Stimulated activated CD8-positive, alpha-beta memory T cell treated with anti-CD3 and anti-CD28 coated beads, Interleukin-7, amount 100 ng/mL, for 1 hour (primary cell): ENCODE measurements at places on chromosomes 2 and 18.

DNA sequence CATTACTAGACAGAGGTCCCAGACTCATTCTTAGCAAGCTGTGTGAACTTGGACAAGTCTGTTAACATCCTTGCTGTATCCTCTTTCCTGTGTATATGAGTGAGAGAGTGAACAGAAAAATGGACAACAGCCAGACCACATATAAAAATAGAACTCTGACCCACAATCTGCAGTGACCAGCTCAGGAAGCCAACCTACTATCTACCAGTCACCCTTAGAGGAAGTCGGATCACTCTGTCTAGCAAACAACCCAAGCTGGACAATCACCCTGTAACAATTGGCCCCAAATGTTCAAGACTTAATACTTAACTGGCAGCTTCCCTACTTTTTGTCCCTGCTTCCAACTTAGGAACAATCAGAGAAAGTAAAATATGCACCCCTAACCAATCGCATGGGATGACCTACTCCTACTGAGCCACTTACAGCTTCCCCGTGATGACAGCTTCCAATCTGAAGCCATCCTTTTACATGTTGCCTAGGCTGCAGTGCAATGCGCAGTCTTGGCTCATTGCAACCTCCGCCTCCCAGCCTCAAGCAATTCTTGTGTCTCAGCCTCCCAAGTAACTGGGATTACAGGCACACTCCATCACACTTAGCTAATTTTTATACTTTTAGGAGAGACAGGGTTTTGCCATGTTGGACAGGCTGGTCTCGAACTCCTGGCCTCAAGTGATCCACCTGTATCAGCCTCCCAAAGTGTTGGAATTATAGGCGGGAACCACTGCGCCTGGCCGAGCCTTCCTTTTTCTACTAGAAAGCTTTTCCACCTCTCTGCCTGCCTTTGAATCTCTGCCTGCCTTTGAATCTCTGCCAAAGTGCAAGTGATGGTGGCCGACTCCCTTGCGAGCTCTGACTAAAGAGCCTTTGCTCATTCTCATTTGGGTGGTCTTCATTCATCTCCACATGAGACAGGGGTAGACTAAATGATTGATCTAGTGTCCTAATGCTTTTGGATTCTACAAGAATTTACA is 158.3 kb upstream of the NDUFV2 start:
- no peak for DNase-seq

DNA sequence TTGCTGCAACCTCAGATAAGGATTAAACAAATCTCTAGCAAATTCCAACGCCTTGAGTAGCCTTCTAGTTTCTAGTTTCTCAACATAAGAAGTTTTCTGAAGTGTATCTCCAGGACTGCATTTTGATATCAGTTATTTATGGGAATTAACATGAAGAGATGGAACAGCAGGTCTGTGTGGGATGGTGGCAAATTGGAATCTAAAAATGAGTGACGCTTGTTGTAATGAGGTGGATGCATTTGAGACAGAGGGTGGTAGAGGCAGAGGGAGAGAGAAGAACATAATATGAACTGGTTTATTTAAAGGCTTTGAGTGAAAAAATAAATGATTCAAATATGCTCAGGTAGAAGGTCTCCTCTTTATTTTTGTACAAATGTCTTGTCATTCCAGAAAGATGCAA is 446.8 kb upstream of the GCFC2 start:
- DNase-seq: no peak

DNA sequence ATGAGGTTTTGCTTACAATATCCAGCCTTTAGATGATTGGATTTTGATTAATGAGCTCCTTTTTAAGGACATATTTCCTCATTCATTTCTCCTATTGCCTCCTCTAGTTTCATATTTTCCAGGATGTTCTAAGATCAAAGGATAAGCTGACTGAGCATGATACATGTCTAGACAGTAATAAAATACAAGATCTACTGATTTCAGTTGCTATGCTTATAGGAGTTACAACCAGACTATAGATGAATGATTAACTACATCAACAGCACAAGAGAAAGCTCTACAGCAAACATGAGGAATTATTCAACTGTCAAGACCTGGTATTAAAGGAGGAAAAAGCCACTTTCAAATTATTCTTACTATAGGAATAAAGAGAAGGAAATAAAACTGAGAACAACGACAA is 85.0 kb upstream of the LINC00305 start:
- DNase-seq: no peak

DNA sequence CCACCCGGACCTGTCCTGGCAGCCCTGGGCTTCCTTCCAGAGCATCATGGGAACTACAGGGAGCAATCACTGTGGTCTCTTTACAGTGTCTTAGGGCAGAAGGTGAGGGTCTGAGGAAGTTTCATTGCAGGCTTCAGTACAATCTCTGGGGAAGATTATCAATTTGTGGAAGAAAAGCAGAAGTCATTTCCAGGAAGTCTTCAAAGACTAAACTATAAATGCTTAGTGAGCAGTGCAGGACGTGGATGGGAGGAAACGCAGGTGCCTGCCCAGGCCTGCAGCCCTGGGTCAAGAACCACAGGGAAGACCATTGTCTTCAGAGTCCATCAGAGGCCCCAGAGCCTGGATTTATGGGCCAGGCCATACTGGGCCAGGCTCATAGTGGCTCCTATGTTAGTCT is 54.3 kb downstream of the INO80C start:
- DNase-seq: no peak

DNA sequence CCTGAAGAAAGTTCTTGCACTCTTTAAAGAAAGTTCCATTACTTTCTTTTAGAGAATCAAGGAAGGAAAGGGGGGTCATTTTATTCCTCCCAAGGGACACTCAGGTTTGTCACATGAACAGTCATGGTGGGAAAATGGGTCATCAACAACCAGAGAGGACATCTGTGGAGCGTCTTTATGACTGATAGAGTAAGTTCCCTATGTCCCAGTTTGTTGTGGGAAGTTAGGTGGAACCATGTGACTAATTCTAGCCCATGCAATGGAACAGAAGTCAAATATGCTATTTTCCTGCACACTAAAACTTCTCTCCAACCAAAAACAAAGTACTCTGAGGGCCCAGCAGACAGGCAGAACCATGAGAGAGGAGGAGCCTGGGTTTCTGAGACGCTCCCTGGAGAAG is 165.6 kb upstream of the SERTAD2 start:
- DNase-seq: no peak

DNA sequence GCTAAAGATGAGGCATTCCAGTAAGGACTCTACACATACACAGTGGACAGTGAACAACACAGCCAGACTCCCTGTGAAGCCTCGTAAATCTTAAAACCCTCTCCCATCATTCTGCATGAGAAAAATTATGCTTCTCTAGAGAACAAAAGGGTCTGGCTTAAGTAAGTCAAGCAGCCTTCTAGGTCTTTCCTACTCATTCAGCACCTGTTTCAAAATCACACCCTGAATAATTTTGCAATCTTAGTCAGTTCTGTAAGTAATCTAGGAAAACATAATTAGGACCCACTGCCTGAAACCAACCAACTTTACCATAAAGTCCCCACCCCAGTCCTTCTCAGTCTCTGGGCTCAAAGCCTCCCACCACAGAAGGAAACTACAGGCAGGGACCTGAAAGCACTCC is 19.7 kb downstream of the IAH1 start:
- no peak for DNase-seq

DNA sequence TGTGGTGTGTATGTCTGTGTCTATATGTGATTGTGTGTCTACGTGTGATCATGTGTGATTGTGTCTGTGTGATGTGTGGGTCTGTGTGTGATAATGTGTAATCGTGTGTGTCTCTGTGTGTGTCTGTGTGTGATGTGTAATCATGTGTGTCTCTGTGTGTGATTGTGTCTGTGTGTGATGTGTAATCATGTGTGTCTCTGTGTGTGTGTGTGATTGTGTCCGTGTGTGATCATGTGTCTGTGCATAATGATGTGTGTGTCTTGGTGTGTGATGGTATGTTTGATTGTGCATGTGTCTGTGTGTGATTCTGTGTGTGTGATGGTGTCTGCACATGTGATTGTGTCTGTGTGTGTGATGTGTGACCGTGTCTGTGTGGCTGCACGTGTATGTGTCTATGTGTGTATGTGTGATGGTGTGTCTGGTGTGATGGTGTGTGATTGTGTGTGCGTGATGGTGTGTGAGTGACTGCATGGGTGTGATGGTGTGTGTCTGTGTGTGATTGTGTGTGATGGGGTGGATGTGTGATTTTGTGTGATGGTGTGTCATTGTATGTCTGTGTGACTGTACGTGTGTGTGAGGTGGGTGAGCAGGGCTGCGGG is 78.9 kb downstream of the RTP5 start:
- DNase-seq: no peak

GRCh38 chr2:67649331-67650261 is 252.5 kb downstream of the ETAA1 start:
- no peak for DNase-seq

DNA sequence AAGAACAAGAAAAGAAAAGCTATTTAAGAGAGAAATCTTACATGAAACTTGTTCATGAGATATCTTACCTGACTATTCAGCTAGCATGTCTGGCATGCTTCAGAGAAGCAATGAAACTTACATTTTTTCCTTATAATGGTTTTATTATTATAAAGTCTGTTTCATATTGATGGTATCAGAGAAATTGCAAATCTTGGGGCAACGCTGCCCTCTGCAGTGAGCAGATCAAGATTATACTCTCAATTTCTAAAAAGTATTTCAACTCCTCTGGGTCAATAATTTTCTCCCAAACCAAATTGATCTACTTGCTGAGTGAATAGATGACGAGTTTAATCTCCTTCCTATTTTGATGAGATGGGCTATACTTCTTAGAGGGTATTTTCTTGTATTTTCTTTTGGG is 235.6 kb downstream of the NUP35 start:
- no peak for DNase-seq

- DNase-seq: no peak
Observed at GRCh38 chr2:151845884-151846283, 17.7 kb upstream of the ARL5A start.

- no peak for DNase-seq
Observed at GRCh38 chr2:74130211-74130995, 17.3 kb downstream of the BOLA3 start.

DNA sequence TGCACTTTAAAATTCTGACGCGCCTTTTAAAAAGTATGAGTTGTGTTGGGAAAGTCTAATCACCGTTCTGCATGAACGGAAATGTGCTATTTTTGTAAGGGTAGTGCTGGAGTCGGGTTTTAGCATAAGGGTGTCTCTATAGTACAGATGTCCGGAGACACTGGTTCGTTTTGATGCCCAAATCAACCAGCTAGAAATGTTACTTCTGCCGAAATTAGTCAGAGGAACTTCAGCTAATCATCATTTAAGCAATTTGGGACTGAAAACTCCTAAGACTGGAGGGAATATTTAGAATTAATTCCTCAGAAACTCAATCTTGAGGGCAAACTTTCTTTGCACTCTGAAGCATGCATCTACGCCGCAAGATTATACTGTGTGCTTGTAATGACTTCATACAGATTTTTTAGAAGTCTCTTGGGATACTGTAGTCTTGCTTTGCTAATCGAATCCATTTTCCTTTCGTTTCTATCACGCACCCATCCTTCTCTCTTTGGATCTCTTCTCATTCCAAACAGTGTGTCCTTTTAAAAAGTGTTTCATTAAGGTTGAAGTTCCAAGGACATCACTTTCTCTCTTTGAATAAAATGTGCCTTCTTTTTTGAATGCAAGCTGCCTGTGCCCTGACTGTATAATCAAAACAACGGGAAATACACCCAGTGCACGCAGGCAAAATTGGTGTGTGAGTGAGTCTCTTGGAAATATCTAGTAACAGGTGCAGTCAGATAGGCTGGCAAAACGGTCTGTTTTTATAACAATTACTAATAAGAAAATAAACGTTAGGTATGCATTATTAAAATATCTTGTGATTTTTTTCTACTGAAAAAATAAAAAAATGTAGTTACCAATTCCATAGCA is 270.9 kb upstream of the TCF4 start:
- DNase-seq: no peak

GRCh38 chr2:151891566-151892194 is 63.5 kb upstream of the ARL5A start:
- no peak for DNase-seq

DNA sequence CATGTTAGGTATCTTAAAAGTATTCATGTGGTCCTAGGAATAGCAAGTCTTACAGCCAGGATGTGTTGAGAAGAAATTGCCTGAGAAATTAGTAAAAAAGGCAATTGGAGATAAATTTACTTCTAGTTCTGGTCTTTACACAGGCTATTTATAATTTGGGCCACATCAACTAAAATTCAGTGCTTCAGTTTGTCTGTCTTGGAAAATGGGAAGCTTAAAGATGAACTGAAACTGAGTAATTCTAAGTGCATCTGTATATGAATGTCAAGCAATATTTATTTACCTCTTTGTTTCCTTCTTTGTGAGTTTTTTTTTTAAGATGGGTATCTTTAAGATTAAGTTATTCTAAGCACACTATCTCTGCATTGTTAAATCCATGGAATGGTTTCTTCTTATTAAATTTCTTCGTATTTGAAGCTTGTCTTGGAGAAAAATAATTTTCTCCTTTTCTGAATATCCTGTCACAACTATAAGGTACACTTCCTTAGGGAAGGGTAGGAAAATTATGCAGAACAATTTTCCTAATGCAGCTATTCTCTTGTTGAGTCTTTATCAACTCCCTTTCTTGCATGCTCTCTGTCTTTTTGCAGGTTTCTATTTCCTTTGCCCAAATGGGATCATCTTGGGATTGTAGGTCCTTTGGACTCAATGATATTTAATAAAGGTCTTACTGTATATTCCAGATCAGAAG is 39.7 kb upstream of the MMADHC start:
- DNase-seq: no peak

GRCh38 chr18:37963837-37964236 is 398.2 kb upstream of the CELF4 start:
- DNase-seq: no peak

DNA sequence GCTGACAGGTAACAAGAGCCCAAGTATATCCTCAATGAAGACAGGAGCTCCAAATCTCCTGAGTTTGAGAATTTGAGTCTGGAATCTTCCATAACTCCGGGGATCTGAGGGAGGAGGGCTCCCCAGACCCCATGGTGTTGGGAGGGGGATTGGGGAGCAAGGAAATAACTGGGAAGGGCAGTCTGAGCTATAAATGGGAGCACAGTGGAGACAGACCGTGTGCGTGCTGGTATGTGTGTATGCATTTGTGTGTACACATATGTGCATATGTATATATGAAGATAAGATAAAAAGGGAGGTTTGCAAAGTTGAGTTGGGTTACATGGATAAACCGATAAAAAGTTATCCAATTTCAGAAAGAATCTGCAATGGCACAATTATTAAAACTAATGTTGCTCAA is 2.3 kb downstream of the APCDD1 start:
- no peak for DNase-seq

DNA sequence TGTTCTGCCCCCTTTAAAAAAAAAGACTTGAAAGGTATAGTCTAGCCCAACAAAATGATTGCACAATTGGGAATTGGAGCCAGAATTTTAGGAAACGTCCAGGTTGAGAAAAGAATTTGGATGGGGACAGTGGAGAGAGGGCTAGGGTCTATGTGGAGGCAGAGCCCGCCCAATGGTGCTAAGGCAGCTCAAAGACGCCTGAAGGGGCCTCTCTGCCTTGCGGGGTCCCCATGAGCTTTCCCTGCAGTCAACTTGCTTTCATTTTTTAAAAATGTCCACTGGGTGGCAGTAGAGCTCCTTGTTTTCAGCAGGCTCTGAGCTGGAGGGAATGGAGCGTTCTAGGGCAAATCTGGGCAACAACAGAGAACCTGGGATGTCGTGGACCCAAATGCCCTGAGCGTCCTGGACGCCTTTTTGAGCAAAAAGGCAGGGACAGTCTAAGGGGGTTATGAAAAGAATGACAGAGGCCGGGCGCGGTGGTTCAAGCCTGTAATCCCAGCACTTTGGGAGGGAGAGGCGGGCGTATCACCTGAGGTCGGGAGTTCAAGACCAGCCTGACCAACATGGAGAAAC is 40.2 kb upstream of the ITM2C start:
- peak; percentile 5 for DNase-seq

GRCh38 chr2:172674968-172675303 is 60.7 kb upstream of the RAPGEF4 start:
- no peak for DNase-seq
